ENCODE measurements at places on chromosomes 3 and 15.

DNA sequence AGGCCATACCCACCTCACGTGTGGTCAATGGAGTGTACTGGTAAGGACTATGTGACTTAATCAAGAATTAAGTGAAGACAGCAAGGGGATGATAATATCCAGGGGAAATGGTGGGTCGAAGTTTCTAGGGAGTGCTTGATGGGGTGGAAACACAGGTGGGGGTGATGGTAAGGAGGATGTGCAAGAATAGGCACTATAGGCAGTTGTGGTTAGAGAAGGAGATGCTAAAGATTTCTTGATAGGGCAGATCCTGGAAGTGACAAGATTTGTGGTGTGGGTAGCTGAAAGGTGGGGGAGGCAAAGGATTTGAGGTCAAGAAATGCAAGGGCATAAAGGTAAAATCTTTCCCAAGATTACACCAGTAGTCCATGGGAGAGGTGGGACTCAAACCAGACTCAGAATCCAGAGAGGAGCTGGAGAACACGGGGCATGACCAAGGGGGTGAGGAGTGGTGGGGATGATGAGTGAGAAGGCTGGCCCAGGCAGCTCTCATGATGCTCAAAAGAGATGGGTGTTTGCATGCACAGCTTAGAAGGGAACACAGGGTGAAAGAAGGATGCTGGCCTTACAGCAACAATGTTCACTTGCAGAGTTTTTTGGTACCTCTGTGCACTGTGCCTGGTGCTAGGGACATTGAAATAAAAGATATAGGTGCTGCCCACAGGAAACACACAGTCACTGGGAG lies 78.4 kb downstream of the CCR1 start:
- no peak for DNase-seq

- DNase-seq = no peak
Measured at GRCh38 chr3:79199966-79200365, 567.8 kb downstream of the ROBO1 start.

GRCh38 chr3:31541089-31541488 lies 8.4 kb downstream of the STT3B start:
- DNase-seq = no peak

GRCh38 chr3:151548195-151548594 lies 87.3 kb upstream of the IGSF10 start:
- no peak for DNase-seq

- DNase-seq = no peak
Measured at GRCh38 chr3:5162102-5162501, 25.4 kb upstream of the EDEM1 start.

DNA sequence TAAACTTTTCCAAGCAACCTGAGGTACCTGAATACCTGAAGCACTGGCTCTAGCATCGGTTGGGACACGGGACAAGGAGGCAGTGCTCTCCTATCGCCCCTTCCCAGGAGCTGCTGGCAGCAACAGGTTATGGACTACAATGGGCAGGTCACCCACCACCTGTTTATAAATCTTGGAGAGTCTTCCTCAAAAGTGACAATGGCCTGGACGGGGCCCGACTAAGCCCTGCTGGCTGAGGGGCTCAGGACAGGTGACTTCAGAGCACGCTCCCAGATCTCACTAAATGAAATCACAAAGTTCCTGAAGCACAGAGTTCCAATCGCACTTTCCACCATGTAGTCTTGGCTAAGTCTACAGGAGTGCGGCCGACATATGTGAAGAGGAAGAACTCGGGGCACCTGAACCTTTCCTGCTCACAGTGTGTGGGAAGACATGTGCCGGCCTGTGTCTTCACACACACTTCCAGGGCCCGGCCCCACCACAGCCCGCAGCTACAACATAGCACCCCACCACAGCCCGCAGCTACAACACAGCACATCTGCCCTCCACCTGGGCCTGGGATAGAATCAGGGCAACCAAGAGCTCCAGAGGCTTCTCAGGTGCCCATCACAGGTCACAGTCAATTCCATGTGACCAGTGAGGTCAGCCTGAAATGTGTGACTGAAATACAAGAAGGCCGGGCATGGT lies 12.9 kb downstream of the CYFIP1 start:
- no peak for DNase-seq

GRCh38 chr3:14810801-14811661 lies 7.7 kb upstream of the FGD5 start:
- DNase-seq = no peak

DNA sequence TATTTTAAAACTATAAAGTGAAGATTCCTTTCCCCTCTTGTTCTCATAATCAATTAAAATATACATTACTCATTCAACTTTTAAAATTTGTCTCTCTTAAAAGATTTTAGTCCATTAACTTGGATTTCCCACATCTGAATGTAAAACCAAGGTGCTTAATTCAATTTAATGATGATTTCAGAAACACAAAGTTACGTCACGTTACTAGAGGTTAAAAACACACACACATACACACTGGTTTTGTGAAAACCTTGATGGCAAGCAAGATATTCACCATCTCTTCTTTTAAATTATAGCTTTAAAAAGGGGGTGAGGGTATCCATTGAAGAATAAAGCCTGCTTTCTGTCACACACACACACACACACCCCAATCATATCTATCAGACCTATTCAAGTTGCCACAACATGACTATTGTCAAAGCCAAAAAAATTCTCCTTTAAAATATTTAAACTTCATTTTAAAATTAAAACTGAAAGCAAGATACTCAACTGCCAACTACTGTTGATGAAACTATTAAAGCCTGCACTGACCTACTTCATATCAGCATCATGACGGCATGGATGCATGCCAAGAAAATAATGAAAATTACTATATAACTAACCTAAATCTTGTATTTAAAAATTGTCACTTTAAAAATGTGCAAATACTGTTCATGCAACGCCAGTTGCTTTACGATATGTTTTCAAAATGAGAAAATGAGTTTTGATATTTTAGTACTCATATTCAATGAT lies 2.1 kb downstream of the RFX7 start:
- no peak for DNase-seq

GRCh38 chr15:64429448-64429847 lies 30.9 kb upstream of the ZNF609 start:
- DNase-seq = no peak

- no peak for DNase-seq
Measured at GRCh38 chr3:56758539-56758981, 43.2 kb downstream of the ARHGEF3 start.

- no peak for DNase-seq
Measured at GRCh38 chr3:115275896-115276295, 128.8 kb upstream of the ZBTB20 start.

GRCh38 chr15:74127255-74127953 lies 3.0 kb upstream of the ISLR2 start:
- peak; percentile 95 for DNase-seq

GRCh38 chr3:52809149-52809548 lies 14.6 kb downstream of the ITIH3 start:
- DNase-seq = no peak

- no peak for DNase-seq
Measured at GRCh38 chr3:38519000-38519399, 22.9 kb downstream of the EXOG start.

DNA sequence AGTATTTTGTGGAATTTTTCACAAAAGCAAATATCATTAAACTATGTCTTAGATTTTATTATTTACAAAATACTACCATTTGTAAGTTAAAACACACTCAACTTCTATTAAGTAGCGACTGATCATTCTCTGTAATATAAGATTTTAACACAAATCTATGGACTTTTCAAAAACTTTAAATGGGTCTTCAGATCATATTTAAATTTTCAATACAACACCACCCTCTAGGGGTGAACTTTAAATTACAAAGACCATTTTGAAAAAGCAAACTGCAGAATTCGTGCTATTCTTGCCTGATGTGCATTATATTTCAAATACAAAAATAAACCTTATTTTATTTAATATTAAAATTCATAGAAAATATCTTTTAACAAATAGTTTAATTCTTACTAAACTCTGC lies 8.2 kb upstream of the VGLL4 start:
- no peak for DNase-seq

GRCh38 chr3:120177151-120177550 lies 82.9 kb upstream of the GSK3B start:
- no peak for DNase-seq

Measured in D341Med (cell line).